C1 segment of cervical spinal cord (tissue), 14 donors: ENCODE measurements at places on chromosomes 7 and 10.

GRCh38 chr7:90771281-90771680 lies 175.2 kb downstream of the CDK14 start:
- no peak for DNase-seq

GRCh38 chr10:110919349-110919931 lies at the start of gene SHOC2:
Gene SHOC2, plus strand, starts transcription at chr10:110919604. Its CDS starts 44,755 bp downstream, at chr10:110964359.
- no peak for DNase-seq

DNA sequence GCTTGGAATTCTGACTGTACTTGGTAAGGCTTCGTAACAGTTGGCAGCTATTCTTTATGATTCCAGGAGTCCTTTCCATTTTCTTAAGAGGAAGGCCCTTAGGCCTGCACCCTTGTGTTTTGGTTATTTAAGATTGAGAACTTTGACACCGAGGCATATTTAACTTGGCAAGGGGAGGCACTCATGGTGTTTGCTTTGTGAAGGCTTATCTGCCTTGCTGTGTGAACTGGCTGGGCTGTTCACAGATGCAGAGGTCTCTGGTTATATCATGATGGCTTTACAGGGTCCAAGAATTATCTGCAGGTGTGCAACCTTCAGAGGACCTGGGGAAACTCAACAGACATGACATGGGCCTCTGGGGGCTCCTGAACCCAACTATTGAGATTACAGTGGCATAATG lies 833 bp upstream of the PNLIPRP1 start:
- DNase-seq = no peak

DNA sequence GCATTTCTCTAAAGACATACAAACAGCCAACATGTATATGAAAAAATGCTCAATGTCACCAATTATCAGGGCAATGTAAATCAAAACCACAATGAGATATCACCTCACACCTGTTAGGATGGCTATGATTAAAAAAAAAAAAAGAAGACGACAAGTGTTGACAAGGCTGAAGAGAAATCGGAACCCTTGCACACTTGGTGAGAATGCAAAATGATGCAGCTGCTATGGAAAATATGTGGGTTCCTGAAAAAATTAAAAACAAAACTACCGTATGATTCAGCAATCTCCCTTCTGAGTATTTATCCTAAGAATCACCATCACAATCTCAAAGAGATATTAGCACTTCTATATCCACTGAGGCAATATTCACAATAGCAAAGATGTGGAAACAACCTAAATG lies 11.3 kb downstream of the LMBR1 start:
- no peak for DNase-seq

GRCh38 chr7:33813331-33813730 lies 92.0 kb upstream of the BMPER start:
- DNase-seq = no peak

DNA sequence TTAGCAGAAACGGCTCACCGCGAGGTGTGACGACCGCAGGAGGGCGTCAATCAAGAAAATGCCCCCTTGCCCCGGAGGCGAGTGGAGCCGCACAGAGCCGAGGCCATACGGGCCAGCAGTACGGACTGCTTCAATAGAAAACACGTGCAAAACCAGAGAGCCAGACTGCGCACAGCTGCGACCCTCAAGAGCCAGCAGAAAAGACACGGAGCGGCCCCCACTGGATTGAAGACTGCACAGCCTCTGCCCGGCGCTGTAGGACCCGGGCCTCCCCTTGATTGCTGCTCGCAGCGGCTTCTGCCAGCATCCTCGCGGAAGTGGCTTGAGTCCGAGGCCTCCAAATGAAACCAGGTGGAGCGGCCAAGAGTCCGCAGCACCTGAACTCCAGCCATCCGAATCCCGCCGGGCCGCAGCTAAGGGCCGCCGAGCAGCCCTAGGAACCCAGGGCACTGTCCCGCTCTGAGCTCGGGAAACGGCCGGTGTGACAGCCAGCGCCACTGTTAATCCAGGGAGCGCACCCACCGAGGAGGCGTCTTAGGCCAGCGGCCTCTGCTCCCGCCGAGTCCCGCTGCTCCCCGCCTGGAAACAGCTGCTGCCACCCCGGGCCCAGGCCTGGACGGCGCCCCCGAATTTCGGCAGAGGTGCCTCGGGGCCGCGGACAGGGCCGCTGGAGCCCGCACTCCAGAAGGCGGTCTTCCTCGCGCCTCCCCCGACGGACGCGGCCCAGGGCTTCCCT lies 660 bp upstream of the HHEX start:
- no peak for DNase-seq

- no peak for DNase-seq
These were observed 221.2 kb downstream of the CCSER2 start for GRCh38 chr10:84549368-84550165.

- no peak for DNase-seq
These were observed 108.7 kb downstream of the LARP4B start for GRCh38 chr10:822661-823367.

DNA sequence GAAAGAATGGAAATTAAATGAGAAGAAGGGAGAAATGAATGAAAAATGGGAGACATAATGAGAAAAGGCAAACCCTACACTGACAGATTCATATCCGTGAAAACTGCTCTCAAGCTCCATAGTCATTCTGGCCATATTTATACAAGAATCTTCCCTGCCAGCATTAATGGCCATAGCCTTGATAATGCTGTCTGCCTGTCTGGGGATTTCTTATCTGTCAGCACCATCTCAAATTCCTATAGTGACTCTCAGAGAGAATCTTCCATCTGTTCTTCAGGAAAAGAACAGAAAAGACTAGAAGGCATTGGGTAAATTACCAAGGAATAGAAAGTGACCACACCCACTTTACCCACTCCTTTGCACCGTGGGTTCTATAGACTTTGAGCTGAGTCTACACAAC lies 295.9 kb downstream of the PLXNA4 start:
- DNase-seq = no peak

DNA sequence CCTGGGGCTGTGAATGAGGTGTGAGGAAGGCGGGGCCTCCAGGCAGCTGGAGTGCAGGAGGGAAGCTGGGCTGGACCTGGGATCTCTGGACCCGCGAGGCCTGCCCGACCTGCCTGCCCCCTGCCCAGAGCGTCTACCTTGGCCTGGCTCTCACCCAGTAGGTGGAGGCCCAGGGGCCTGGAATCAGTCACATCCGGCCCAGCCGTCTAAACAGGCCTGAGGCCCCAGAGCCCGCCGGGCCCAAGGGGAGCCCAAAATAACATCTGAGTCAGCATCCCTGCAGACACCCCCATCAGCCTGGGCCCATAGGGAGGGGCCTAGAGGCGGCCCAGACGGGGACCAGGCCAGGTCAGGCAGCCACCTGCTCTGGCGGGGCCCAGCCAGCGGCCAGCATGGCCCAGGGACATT lies 15.1 kb upstream of the ELN start:
- no peak for DNase-seq

GRCh38 chr10:68633816-68634466 lies 73.8 kb downstream of the TET1 start:
- no peak for DNase-seq

GRCh38 chr10:131444862-131445461 lies 133.4 kb upstream of the TCERG1L start:
- DNase-seq = no peak
